ENCODE measurements at places on chromosomes 1 and 21. TPM values are rescaled to one million over a fixed set of nuclear protein-coding genes. Genes with fewer than 3 reads are reported as not detected.

ZNF683 gene
- total RNA-seq = not detected

- peak; percentile 72 for DNase-seq
Measured at GRCh38 chr1:202505356-202505755, 156.9 kb downstream of the PPP1R12B start.

GRCh38 chr1:226436855-226437491 is 29.1 kb upstream of the PARP1 start:
- DNase-seq = no peak

- DNase-seq = no peak
Measured at GRCh38 chr1:39846796-39847195, 36.5 kb downstream of the TRIT1 start.

GRCh38 chr1:109383854-109384253 is 13.9 kb downstream of the SORT1 start:
- peak; percentile 62 for DNase-seq

DNA sequence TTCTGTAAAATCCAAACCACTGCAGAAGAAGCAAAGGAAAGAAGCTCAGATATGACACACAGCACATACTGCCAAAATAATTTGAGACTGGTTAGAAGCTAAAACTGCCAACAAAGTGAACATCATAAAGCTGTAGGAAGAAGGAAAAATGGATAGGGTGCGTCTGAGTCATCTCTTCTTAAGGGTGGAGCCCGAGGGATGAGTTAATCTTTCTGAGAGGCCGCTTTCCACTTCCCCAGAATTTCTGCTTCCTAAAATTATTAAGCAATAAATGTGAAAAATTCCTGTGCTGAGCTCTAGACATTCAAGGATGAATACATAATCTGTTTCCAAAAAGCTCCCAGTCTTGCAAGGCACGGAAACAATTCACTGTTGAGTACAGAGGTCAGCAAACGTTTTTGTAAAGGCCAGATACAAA is 20.1 kb downstream of the PPT1 start:
- DNase-seq = peak; percentile 97

- no peak for DNase-seq
Measured at GRCh38 chr1:232249861-232250777, 379.8 kb downstream of the SIPA1L2 start.

Data from GM23248 (cell line).